ENCODE measurements at places on chromosomes 2 and 18.

GRCh38 chr2:34787341-34787740 is 1188.2 kb upstream of the FAM98A start:
- no peak for DNase-seq

GRCh38 chr2:99205491-99205890 is 24.5 kb downstream of the MRPL30 start:
- no peak for DNase-seq

- DNase-seq, result no peak
Observed at GRCh38 chr2:177893880-177894279, 178.7 kb downstream of the PDE11A start.

GRCh38 chr2:32732912-32733472 is 105.1 kb downstream of the TTC27 start:
- DNase-seq, result no peak

GRCh38 chr2:62972601-62973000 is 78.0 kb upstream of the OTX1 start:
- DNase-seq, result no peak

DNA sequence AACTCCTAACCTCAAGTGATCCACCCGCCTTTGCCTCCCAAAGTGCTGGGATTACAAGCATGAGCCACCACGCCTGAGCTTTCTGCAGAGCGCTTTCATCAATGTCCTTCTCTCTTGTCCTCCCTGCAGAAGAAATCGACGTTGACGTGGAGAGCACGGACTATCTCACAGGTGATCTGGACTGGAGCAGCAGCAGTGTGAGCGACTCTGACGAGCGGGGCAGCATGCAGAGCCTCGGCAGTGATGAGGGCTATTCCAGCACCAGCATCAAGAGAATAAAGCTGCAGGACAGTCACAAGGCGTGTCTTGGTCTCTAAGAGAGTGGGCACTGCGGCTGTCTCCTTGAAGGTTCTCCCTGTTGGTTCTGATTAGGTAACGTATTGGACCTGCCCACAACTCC is 23.1 kb downstream of the MXD1 start:
- DNase-seq, result no peak

- no peak for DNase-seq
Observed at GRCh38 chr18:39341129-39341528, 1775.5 kb upstream of the CELF4 start.

- no peak for DNase-seq
Observed at GRCh38 chr2:156309167-156309566, 23.4 kb downstream of the NR4A2 start.

- no peak for DNase-seq
Observed at GRCh38 chr2:28338046-28338817, 54.4 kb upstream of the FOSL2 start.

DNA sequence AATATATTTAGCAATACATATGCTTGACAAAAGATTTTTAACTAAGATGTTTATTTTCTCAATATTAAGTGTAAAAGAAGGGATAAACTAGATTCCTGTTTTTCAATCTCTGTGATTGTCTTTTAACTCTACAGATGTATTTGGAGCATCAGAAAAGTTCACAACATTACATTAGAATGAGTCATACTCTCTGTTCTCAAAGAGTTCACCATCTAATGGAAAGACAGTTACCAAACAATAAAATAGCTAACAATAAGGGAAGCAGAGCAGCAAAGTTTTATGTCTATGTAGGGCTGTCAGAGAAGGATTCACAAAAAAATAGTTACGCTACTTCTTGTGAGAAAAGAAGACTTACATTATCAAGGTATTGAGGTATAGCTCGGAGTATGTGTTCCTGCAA is 109.2 kb upstream of the MAP2 start:
- no peak for DNase-seq

DNA sequence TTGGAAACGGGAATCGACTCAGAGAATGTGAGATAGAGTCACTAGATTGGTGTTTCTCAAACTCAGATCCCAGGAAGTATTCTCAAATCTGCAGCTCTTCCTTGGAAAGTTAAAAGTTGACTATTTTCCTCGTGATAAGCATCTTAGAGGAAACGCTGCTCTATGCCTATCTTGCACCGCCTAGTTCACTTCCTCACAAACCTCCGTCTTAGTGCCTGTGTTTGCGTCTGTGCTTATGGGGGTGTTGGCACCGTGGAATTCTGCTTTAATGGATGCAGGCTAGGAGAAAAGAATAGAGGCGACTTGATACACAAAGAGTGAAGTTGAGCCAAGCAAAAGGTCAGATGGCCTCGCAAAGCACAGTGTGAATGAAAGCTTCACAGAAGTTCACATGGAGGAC is 255.3 kb upstream of the ID2 start:
- no peak for DNase-seq

DNA sequence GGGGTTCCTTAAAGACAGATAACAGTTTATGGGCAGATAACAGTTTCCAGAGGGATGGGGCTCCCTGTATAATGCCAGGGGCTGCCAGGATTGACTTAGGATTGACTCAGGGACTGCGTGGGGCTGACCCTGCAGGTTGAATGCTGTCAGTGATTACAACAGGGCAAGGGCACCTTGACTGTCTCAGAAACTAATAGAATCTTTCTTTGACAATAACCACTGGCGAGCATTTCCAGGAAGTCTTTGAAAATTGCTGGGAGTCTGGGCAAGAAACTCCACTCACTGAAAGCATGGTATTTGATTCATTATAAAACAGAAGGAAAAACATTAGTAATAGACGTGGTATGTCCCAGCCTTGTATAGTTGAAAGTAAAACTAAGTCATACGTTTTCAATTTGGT is 101.0 kb downstream of the GPD2 start:
- no peak for DNase-seq

- no peak for DNase-seq
Observed at GRCh38 chr18:74226156-74226555, 65.6 kb downstream of the CYB5A start.

DNA sequence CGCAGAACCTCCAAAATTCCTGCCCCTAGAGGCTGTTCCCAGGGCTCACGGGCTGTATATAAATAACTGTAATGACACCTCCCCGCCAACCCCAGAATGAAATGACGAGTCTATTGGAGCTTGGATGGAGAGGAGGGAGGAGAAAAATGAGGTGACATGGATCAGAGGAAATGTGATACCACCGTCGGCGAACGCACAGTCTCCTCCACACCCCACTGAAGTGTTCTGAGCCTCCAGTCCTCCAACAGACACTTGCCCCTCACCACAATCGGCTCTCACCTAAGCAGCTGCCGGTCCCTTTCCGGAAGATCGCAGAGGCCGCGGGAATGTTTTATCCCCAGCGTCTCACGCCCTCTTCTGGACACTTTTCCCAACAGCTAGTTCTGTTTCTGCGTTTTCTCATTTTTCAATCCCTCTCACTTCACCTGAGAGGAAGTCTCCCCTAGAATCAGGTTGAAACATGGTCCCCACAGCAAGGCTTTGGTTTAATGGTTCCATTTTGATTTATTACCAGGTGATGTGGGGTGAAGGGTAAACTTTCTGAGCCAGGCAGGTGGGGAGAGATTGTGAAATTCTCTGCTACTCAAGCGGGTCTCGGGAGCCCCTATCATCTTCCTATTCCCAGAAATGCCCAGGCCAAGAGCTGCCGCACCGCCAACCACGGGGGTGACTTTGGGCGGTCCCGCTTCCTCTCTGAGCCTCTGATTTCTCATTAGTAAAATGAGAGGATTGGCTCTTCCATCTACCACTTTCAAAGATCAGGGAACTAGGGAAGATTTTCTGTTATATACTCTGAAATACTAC is 9.1 kb upstream of the MYO5B start:
- no peak for DNase-seq

- DNase-seq, result no peak
Observed at GRCh38 chr18:59469463-59470180, 110.6 kb upstream of the LMAN1 start.

GRCh38 chr2:127179766-127180165 is 40.3 kb downstream of the CYP27C1 start:
- no peak for DNase-seq

GRCh38 chr18:47901624-47902362 is 28.7 kb downstream of the SMAD2 start:
- DNase-seq, result peak; percentile 54

DNA sequence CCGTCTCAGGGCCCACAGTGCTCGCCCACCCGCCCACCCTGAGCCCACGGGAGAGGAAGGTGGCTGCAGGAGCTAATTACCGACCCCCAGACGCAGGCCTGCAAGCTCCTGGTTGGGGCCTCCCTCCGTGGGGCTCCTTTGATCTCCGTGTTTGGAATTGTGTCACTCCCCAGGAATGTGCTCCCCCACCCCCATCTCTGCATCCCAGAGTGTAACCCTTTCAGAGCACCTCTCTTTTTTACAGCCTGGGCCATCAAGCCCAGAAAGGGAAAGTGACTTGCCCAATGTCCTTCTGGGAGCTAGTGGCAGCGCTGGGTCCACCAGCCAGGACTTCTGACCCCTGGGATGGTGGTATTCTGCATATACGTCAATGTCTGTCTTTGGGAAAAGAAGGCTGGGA is 335.1 kb downstream of the CYRIA start:
- DNase-seq, result no peak

DNA sequence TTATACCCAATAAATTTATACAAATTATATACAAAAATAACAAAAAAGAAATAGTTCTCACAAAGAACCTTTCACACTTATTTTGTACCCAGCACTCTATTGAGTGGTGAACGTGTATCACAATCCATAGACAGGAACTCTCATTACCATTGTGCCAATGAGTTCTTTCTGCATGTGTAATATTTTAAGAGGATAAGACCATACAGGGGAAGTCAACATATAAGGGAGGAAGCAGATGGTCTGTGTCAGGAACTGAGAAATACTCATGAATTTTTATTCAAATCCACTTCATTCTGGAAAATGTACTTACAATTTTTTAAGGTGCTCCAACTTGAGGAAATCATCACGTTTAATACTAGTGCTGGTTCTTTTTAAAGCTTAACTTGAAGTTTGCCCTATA is 27.1 kb upstream of the ELOA2 start:
- DNase-seq, result no peak

DNA sequence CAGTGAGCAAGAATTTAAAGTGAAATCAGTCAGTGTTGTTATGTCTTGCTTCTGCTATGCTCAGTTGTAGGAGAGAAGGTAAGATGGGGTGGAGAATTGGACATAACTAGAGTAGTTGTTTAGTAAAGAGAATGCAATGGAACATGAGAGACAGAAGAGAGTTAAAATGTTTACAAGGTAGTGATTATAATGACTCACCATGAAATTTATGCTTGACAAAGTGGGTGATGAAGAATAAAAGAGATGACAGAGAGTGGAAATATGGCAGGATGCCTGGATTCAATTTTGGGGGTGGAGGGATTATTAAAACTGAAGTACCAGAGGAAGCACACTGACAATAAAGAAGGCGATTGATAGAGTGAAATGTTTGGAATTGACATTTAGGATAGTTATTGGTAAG is 10.6 kb downstream of the SCG2 start:
- no peak for DNase-seq

- no peak for DNase-seq
Observed at GRCh38 chr2:238233625-238234024, 6.2 kb downstream of the HES6 start.

GRCh38 chr2:196225213-196225612 is 53.8 kb upstream of the STK17B start:
- peak; percentile 45 for DNase-seq

GRCh38 chr2:197358931-197359330 is 48.4 kb upstream of the ANKRD44 start:
- DNase-seq, result peak; percentile 27

GRCh38 chr18:80033181-80034067 is 810 bp upstream of the RBFA start:
- peak; percentile 73 for DNase-seq
